Iris pigment epithelial cell (primary cell): ENCODE measurements at places on chromosomes 5 and 9.

DNA sequence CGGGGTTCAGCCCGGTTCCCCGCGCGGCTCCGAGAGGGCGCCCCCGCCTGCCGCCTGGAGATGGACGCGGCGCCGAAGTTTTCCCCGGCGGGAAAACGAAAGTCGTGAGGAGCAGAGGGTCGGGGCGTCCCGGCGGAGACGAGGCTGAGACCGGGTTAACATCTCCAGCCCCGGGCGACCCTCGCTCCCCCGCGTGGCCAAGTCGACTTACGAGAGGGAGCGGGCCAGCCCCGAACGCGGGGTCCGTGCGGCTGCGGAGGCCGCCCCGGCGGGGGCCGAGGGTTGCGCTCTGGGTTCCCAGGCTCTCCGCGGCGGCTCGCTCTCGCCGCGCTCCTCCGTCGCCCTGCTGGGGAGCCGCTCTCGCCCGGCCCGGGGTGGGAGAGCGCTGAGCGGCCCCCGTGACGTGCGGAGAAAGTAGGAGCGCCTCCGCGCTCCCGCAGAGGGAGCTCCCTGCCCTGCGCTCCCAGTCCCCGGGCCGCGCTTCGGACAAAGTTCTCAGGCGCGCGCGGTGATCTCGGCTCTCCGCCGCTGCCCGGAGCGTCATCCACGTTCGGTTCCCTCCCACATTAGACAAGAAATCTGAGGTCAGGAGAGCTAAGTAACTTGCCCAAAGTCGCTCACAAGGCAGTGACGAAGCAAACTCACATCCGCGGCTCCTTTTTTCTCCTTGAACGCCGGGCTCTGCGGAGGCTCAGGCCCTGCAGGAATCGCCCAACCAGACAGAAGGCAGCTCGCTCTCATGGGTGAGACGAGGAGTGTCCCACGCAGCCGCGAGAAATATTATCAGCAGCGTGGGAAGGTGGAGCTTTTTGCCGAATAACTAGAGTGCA is 1.2 kb upstream of the GCNT4 start:
- DNase-seq: peak; percentile 80

- no peak for DNase-seq
Observed at GRCh38 chr9:127714951-127715469, 453 bp downstream of the PTRH1 start.

DNA sequence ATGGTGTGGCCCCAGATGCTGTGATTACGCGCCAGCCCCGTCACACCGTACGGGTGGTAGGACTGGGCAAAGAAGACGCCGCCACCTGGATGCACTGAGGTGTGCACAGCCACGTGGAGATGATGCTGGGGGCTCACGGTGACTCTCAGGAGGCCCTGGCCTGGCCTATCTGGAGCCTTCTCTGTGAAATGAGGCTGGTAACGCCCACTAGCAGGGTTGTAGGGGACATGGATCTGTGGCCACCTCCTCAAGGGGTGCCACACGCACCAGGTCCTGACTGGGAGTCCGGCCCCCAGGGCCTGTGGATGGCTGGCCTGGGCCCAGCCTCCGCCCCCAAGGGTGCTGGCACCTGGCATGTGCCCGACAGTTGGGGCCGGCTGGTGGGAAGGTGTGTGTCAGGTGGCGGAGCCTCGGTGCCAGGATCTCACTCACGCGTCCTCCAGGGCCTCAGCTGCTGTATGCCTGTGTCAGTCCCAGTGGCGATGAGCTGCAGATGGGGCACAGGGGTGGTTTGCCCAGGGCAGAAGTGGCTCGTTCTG is 32.4 kb downstream of the NEK6 start:
- no peak for DNase-seq

- DNase-seq: peak; percentile 97
Observed at GRCh38 chr9:96139592-96140295, 162.2 kb downstream of the HSD17B3 start.

DNA sequence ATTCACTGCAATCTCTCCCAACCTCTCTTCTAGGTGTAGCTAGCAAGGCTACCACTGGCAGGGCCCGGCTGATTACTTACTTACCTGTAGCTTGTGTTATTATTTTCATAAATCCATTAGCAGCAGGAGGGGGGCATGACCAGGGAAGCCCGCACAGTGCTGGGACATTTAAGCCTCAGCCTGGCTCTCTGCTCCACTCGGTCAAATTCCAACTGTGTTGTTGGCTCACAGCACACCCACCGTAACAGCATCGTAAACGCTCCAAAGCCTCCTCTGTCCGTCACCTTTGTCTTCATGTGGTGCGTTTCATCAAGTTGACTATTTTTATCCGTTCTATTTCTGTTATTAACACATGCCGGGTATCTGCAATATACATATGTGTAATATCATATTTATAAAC is 264.7 kb downstream of the NSG2 start:
- no peak for DNase-seq

DNA sequence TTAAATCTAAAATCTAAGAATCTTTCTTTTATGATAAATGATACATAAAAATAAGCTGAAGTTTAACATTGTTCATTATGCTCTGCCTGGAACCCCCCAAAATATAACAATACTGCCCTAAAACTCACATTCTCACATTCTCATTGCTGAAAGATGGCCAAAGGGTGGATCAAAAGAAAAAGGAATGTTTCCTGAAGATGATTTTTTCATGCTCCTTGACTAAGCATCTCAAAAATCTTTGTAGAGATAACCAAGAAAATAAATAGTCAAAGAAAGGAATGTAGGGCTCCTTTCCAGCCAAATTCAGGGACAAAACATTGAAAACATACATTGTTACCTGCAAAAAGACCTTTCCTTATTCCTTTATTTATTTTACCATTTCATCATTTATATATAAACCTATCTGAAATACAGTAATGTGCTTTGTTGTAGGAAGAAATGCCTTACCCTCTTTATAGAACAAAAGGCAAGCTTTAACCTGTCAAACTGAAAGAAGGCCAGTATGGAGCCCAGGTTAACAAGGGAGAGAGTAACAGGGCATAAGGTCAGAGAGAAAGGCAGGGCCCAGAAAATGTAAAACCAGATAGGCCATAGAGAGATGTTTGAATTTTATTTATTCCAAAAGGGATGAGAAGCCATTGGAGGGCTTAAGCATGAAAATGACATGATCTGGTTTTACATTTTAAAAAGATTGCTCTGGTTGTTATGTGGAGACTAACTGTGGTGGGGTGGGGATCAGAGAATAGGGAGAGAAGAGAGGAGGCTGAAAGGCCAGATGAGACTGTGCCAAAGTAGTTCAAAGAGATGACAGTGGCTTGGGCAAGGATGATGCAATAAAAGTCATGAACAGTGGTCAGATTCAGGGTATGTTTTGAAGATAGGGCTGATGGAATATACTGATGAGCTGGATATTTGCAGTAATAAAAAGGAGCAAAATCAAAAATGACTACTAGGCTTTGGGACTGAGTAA is 37.3 kb upstream of the CDK5RAP2 start:
- peak; percentile 51 for DNase-seq
